ENCODE measurements at places on chromosomes 5 and 9. TPM values are rescaled to one million over a fixed set of nuclear protein-coding genes. Genes with fewer than 3 reads are reported as not detected.

The PCDHGB2 gene
- 0.13 TPM for total RNA-seq

The SLC36A3 gene
- not detected for total RNA-seq

The AK8 gene
- 0.83 TPM for total RNA-seq

The C1QTNF3 gene
- total RNA-seq = not detected

The PDLIM4 gene
- total RNA-seq = 0.79 TPM

The SH3RF2 gene
- total RNA-seq = 2.5 TPM

The KIF24 gene
- 3.7 TPM for total RNA-seq

The MCC gene
- 0.19 TPM for total RNA-seq

The OTP gene
- total RNA-seq = 0.13 TPM
